ENCODE measurements at places on chromosomes 12 and 14.

GRCh38 chr12:100539202-100539601 lies 34.3 kb upstream of the GAS2L3 start:
- DNase-seq = peak; percentile 46

DNA sequence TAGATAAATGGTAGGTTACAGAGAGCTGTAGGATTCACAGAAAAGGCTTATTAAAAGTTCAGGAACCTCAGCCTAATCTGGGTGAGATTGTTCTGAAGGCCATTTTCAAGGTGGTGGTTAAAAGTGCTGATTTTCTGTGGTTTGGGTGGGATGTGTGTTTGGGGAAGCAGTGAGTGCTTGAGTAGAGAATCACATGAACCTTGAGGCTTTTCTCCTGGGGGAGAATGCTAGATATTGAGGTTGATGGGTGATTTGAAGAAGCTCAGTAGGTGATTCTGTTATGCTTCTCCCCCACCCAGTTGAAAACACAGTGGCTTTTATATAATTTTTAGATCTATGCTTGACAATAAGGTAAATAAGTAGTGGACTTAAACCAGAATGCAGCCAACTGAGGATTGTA lies 420.9 kb downstream of the PCNX1 start:
- no peak for DNase-seq

DNA sequence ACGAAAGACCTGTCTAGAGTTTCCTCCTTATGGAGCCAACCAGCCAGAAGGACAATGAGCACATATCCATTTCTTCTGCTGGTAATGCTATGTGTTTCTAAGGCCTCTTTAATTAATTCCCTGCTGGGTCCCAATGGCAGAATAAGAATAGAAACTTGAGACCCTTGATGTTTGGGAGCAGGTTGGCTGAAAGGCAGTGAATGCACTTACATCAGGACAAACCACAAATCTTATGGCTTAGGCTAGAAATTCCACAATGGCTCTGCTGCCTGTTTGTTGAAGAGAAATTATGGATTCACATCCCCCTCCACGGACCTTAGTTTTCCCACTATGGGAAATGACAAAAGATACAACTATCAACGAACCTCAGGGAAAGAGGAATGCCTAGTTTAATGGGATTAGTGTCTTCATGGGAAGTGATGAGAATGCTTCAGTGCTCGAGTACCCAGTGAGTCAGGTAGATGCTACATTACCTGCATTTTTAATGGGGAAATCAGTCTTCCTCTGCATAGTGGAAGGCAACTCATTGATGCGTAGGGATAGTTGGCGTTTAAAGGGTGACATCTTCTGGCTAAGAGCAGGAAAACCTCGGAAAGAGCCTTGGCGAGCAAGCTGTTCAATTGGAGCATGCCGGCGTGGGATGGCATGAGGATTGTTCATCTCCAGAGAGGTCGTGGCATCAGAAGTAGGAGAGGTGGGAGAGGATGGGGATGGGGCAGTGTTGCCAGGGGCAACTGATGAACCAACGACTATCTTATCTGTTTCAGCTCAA lies 46.5 kb downstream of the PAPLN start:
- no peak for DNase-seq

GRCh38 chr12:22332202-22332601 lies 2.3 kb downstream of the ST8SIA1 start:
- DNase-seq = no peak

GRCh38 chr12:121536899-121537813 lies 43.7 kb downstream of the KDM2B start:
- DNase-seq = peak; percentile 51

- DNase-seq = no peak
Observed at GRCh38 chr14:101000711-101001250, 97.3 kb upstream of the RTL1 start.

GRCh38 chr14:81400202-81400678 lies at the start of gene STON2:
STON2 (minus strand) TSS chr14:81400324; CDS start chr14:81398382, 1,942 bp downstream.
- peak; percentile 94 for DNase-seq

GRCh38 chr14:103317251-103317650 lies 16.8 kb upstream of the EIF5 start:
- DNase-seq = peak; percentile 59

DNA sequence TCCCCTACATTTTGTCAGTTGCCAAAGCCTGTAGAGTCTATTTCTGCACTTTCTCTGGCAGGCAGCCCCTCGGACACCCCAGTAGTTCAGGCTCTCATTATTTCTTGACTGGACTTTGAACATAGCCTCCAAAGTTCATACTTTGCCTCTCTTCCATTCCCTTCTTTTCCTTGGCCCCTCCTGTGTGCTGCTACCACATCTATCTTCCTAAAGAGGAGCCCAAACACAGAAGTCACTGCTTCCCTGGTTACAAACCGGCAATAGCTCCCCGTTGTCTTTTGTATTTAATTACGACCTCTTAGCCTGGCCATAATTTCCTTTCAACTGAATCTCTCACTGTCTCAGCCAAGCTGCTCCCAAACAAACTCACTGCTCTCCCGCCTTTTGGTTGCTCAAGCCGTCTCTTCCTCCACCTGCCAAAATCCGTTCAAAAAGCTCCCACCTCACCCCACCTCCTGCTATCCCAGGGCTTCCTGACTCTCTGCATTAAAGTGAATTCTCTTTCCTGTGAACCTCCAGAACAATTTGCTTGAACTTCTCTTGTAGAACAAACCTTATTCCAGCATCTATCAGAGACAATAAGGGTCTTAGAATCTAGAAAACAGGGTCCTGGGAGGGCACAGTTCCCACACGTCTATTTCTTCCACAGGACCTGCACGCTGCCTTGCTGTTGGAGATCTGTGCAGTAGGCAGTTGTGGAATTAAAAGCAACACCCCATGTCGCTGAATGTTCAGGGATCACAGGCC lies 46.9 kb downstream of the PRMT8 start:
- no peak for DNase-seq

GRCh38 chr14:74949191-74949601 lies 6.2 kb downstream of the PGF start:
- DNase-seq = no peak

GRCh38 chr12:123533672-123534643 lies at the start of gene RILPL1:
RILPL1 (minus strand) TSS chr12:123533719; CDS start chr12:123533482, 237 bp downstream.
- DNase-seq = peak; percentile 11

DNA sequence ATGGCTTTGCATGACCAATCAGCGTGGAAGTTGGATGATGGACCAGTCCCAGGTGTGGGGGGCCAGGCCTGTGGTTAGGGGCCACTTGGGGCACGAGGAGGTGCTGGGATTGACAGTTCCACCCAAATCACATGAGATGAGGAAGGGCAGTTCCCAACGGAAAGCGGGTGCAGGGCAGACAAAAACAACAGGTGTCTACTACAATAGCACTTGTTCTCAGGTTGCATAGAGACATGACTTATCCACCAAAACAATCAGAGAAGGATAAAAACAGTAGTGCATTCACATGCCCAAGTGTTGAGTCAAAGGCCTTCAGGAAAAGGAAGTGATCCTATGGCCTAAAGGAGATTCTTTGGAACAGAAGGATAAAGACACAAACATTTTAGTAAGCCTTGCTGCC lies 14.6 kb upstream of the EIF2B2 start:
- DNase-seq = no peak

DNA sequence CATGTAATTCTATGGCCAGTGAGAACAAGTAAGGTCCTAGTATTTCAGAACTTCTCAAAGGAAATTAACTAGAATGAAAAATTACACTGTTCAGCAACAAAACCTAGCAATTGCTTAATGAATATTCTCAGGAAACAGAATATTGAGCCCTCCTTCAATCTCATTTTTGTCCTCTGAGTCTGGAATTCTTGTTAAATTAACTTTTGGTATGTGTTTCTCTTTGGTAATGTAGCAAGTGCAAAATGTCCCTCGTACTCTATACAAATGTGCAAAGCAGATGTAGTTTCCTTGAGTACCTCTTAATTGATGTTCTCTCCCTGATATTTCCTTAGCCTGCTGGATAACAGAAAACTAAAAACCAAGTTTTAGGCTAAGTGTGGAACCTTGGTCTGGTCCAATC lies 190.8 kb upstream of the CNOT2 start:
- DNase-seq = no peak

- DNase-seq = no peak
Observed at GRCh38 chr12:19842116-19842515, 402.8 kb downstream of the AEBP2 start.

DNA sequence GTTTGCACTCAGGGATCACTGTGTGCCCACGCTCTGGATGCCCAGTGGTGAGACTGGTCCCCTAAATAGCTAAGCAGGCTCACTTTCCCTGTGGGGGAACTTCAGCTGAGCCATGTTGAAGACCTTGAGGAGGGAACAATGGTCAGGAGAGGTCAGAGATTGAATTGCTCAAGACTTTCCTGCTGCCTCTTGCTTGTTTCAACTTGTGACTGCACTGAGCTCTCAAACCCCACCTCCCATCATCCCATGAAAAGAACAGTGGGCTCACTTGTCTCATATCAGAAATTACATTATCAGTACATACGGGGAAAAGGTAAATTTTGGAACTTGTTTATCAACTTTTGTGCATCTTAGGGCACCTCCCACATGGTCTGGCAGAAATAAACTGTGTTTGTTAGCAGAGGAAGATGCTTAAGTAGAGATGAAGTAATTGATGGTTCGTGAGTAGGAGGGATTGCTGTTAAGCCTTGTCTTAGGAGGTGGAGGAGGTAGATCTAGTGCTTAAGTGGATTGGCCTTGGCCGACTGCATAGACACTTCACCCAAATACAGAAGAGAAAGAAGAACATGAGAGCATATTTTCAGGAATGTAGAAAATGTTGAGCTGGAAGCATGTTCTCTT lies 15.0 kb upstream of the SERPINA1 start:
- no peak for DNase-seq

GRCh38 chr14:36161776-36162175 lies 14.7 kb downstream of the PTCSC3 start:
- DNase-seq = no peak

DNA sequence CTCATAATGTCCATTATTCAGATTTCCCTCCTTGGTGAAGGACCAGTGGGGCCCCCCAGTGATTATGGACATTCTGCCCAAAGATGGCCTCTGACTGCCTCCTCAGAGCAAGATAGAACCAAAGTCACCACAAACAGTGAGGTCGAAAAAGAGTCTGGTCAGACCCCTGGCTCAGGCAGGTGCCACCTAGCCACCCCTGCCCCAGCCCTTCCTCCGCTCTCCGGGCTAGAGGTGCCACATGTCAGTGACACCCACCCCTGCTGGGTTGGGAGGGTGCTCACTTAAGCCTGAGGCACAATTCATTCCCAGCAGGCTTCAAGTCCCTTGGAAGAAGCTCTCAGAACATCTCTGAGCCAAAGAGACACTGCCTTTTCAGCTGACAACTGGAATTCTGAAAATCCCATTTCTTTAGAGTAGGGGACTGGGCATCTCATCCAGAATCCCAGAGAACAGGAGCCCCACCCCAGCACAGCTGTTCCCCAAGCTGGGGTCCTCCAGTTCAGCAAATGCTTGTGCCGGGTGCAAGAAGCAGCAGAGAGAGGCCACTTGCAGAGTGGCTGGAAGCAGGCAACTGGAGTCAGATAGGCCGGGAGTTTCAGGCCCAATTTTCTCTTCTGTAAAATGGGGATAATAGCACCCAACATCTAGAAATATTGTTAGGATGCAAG lies 50.3 kb downstream of the ISCA2 start:
- DNase-seq = no peak

GRCh38 chr12:113650476-113650875 lies 178.8 kb upstream of the LHX5 start:
- no peak for DNase-seq

- no peak for DNase-seq
Observed at GRCh38 chr12:32754111-32754510, 1.6 kb downstream of the YARS2 start.

DNA sequence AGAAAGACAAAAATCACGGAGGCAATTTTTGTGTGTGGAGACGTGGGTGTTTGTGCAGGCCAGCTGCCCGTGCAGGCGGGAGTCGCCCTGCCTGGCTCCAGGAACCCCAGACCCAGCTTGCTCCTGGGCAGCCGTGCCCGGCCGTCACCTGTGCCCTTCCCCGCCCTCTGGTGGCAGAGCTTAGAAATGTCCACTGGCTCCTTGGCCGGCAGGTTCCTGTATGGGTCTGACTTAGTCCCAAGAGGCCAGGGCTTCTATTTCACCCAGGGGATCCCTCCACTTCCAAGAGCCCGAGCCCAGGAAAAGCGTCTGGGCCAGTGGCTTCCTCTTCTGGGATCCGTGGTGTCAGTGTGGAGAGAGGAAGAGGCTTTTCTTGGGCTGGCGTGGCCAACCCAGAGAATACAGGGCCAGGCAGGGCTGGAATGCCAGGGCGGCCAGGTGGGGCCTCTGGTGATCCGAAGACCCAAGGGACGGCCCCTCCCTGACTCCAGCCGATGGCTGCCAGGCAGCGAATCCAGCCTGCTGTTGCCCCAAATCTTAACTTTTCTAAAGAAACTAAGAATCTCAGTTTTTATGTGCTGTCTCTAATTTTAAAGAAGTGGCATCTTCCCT lies 120.9 kb downstream of the TMEM132C start:
- DNase-seq = peak; percentile 16
